ENCODE measurements at places on chromosomes 11 and 22.

GRCh38 chr11:122796128-122796717, 42.1 kb upstream of the CRTAM start:
- peak; percentile 19 for DNase-seq

- DNase-seq = no peak
These were observed 385.1 kb upstream of the CCDC90B start for GRCh38 chr11:83671289-83671688.

DNA sequence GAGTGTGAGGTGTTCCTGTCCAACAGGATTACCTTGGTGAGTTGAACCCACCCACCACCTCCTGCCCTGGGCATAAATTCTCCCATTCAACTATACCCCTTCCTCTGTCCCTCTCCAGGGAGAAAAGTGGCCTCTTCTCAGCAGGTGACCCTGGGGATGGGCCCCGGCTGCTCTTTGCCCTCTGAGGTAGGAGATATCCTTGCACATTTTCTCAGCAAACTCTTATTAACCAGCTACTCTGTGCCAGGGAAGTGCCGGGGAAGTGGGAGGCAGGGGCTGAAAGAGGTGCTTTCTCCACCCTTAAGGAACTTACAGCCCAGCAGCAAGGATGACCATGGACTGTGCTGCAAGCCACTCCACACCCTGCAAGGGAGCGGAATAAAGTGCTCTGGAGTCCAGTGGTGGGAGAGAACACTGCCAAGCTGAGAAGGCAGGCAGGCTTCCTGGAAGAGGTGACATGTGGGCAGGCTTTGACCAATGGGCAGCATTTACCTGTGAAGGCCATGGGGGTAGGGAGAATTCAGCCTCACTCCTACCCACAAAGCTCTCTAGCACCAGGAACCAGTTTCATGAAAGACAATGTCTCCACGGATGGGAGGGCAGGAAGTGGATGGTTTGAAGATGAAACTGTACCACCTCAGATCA, 21.9 kb upstream of the OAF start:
- no peak for DNase-seq

GRCh38 chr22:21652010-21652546, 10.0 kb downstream of the SDF2L1 start:
- no peak for DNase-seq

DNA sequence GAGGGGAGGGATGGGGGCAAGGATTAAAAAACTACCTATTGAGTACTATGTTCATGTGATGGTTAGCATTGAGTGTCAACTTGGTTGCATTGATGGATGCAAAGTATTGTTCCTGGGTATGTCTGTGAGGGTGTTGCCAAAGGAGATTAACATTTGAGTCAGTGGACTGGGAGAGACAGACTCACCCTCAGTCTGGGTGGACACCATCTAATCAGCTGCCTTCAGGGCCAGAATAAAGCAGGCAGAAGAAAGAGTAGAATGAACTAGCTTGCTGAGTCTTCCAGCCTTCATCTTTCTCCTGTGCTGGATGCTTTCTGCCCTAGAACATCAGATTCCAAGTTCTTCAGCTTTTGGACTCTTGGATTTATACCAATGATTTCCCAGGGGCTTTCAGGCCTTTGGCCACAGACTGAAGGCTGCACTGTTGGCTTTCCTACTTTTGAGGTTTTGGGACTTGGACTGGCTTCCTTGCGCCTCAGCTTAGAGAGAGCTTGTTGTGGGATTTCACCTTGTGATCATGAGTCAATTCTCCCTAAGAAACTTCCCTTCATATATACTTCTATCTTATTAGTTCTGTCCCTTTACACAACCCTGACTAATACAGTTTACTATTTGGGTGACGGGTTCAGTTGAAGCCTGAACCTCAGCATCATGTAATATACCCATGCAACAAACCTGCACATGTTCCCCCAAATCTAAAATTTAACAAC, 70.2 kb downstream of the MTNR1B start:
- no peak for DNase-seq

- no peak for DNase-seq
These were observed 9.1 kb upstream of the ZBED5 start for GRCh38 chr11:10866893-10867331.

- DNase-seq = no peak
These were observed 15.7 kb downstream of the KCNA4 start for GRCh38 chr11:30000986-30001750.

GRCh38 chr22:35220221-35220620, 37.1 kb upstream of the HMGXB4 start:
- DNase-seq = no peak

DNA sequence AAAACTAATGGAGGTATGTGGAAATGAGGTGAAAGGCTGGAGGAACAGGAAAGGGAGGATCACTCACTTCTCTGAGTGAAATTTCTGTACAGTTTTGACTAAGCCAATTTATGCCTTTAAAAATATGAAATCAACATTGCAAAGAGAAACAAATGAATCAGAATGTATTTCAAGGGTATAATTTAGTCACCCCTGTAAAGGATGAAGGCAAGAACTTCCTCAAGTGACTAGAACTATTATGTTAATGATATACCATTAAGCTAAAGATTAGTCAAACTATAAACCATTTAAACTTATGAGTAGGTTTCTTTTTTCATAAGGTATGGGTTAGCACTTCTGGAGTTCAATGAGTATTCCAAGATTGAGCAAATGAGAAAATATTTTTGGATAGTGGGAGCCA, 184.5 kb upstream of the CHORDC1 start:
- DNase-seq = no peak

GRCh38 chr11:30015725-30016412, 961 bp downstream of the KCNA4 start:
- DNase-seq = no peak

- DNase-seq = no peak
These were observed 32.4 kb downstream of the GALNT18 start for GRCh38 chr11:11589437-11589836.

DNA sequence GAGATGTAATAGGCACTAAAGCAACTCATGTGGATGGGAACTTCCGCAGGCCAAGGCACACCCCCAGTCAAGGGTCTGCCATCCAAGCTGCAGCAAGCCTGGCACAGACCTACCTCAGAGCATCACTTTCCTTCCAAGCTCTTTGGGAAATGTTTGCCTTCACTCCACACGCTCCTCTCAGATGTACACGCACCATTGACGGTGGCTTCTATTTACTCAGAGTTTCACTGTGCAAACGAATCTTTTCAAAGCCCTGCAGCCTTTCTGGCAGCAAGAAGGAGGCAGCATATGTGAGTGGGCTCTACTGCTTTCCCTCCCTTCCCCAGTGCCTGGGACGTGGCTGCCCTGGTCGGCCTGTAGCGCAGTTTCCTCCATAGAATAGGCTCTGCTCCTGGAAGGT, 60.9 kb upstream of the USP47 start:
- no peak for DNase-seq

DNA sequence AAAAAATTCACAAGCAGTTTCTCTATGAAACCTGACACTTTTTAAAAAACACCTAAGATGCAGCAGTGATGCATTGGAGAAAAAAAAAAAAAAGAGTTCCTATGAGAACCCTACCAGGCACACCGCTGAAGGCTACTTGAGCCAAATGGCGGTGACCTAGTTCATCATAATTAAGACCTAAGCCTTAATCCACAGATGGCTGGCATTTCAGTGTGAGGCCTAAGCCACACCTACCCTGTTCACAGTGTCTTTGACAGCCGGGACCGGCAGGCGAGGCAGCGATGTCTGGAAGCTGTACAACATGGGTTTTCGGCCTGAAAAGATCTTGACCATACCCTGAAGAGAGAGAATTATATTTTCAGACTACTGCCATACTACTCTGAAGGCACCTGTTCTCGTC, 38.0 kb downstream of the CPT1A start:
- DNase-seq = no peak

- DNase-seq = no peak
These were observed 1.4 kb downstream of the MDK start for GRCh38 chr11:46382646-46383403.

- no peak for DNase-seq
These were observed 12.6 kb downstream of the ZNF143 start for GRCh38 chr11:9473408-9473807.

DNA sequence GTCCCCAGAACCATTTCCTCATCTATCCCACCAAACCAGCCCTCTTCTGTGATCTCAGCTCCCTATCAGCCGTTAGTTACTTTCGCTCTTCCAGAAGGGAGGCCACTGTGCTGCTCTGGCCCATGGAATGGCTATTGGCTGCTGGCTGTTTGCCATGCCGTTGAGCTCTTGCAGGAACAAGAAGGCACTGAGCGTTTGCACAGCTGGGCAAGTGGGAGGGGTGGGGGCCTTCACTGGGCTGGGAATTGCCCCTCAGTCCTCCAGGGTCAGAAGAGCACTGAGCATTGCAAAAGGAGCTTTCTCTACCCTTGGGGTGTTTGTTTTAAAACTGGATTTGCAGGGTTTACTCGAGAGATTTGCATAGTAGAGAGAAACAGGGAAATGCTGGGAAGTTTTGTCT, 129.0 kb upstream of the PARVA start:
- no peak for DNase-seq

DNA sequence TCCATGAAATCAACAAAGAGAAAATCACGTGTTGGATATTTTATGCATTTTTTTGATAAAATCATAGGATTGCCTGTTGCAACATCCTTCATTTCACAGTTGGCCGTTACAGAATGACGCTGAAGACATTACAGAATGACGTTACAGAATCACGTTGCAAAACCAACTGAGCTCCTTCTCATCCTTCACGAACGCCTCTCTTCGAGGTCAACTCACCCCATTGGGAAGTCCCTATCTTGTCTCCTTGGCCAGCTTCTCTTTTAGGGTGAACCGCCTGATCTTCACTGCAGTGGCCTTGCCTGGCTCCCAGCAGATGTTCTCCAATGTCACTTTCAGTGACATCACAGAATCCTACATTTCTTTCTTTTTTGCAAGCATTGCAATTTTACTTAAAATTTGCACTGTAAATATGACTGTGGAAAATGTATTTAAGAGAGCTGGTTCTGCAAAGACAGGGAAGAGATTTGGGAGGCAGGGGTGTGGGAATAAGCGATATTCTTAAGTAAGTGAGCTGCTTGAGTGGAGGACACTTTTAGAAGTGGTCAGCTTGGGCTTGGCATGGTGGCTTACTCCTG, 5.1 kb downstream of the KRTAP5-7 start:
- no peak for DNase-seq

DNA sequence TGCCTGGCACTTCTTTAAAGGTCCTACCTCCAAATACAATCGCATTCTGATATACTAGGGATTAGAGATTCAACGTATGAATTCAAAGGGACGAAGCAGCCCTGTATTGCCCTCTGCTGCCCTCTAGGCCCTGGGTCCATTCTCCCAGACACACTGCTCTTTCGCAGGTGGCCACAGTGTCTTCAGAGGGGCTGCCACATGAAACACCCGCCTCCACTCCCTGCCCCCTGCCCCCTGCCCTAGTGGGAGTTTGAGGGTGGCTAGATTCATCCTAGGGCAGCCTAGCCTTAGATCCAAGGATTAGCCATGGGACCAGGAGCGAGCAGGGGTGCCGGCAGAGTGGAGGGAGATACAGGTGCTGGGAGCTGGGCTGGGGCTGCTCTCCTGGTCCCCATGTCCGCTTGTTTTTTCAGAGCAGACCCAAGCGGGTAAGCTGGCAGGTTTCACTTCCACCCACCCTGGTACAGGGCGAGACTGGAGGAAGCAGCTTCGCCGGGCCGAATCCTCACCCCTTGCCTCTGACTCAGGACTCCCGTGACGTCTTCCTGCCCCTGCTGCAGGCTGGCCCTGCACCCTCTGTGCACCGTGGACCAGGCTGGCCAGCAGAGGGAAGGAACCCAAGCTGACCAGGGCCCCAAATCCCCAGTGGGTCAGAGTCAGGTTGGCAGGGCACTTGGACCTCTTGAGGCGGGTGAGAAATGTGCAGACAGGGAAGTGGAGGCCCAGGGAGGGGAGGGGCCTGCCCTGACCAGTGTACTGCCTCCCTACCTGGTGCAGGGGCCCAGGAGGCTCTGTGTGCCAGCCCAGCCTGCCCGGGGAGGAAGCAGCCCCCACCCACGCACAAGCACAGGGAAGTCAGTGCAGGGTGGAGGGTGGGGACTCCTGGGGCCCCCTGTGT, 28.4 kb upstream of the HMOX1 start:
- no peak for DNase-seq

DNA sequence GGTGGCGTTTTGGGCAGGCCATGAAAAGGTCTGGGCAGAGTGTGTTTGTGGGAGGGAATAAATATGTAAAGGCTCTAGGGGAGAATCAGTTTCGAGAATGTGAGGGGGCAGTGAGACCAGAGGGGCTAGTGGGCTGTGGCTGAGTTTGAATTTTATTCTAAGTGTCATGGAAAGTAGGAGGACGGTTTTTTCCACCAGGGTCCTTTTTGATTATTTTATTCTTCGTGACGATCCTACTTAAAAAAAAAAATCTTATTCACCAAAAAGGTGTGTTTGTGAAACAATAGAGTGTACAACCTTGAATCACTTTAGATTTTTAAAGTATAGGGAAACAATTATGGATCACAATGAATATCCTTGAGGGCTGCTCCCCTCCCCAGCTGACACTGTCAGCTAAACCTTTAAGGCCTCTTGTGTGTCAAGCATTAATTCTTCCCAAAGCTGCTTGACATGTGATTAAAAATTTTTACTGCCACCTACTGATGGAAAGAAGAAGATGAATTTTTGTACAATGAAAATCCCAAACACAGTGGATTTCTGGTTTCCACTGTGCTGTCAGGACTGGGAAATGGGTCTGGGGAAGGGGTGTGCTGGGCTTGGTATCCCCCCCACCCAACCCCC, 107.5 kb upstream of the OR4B1 start:
- DNase-seq = no peak

DNA sequence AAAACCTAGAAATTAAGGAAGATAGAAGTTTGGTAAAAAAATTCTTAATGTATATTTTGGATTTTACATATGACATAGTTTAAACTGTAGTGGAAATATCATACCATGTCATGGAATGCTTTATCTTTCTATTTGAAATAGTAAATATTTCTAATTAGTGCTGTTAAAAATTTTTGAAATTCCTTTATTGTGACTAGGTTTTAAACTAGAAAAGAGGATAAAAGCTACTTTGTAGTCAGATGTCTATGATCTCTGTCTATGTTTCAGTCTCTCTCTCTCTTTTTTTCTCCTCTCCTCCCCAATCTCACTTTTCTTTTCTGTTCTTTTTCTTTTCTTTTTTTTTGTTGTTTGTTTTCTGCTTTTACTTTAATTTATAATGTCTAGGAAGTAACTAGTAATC, 226.2 kb downstream of the TMEM135 start:
- no peak for DNase-seq

- no peak for DNase-seq
These were observed 117.7 kb upstream of the CCDC90B start for GRCh38 chr11:83403691-83404389.

DNA sequence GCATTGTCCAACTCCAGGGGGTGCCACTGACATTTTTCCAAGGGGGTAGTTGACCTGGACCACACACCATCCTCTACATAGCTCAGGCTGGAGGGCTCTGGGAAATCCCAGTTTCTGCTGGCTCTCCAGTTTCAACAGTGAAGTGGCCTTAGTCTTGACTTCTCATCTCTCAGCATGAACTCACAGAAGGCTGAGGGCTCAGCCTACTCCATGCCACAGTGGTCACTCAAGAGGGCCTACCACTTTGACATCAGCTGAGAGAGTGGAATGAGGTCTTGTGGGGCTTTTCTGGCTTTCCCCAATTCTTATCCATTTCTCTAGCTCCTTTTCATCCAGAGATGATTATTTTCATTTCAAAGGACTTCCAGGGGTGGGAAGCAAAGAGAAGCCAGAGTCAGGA, 7.4 kb downstream of the HTR3A start:
- no peak for DNase-seq
